T-helper 17 cell (primary cell): ENCODE measurements at places on chromosomes 6 and 20.

DNA sequence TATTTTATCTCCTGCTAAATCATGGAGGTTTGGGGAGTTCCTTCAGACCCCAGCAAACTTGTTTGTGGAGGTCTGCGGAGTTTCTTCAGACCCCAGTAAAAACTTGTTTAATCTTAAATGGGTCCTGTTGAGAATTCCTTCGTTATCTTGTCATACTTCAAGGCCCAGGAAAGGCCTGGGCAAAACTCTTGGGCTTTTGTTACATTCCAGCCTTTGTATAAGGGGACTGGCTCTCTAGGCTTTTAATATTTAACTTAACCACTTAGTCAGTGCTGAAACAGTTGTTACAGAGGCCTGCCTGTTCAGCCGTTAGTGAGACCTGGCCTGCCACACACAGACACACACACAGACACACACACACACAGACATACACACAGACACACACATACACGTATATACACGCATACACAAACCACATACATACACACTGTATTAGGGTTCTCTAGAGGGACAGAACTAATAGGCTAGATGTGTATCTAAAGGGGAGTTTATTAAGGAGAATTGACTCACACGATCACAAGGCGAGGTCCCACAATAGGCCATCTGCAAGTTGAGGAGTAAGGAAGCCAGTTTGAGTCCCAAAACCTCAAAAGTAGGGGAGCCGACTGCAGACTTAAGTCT lies 21.3 kb upstream of the CST3 start:
- DNase-seq, result no peak

DNA sequence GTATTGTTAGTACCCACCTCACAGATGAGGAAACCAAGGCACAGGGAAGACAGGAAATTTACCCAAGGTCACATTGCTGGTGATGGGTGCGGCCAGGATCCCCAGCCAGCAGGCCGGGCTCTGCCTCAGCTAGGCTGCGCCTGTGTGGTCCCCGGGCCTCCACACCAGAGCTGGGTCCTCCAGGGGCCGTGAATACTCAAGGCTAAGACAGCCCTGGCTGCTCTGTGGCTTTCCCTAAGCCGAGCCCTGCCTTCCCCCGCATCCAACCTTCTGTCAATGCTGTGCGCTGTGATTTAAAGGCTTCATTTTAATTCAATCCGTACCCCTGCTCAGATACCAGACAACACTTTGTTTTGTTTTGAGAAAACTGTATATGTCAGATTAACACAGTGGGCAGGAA lies 246.7 kb downstream of the TTLL2 start:
- DNase-seq, result no peak

DNA sequence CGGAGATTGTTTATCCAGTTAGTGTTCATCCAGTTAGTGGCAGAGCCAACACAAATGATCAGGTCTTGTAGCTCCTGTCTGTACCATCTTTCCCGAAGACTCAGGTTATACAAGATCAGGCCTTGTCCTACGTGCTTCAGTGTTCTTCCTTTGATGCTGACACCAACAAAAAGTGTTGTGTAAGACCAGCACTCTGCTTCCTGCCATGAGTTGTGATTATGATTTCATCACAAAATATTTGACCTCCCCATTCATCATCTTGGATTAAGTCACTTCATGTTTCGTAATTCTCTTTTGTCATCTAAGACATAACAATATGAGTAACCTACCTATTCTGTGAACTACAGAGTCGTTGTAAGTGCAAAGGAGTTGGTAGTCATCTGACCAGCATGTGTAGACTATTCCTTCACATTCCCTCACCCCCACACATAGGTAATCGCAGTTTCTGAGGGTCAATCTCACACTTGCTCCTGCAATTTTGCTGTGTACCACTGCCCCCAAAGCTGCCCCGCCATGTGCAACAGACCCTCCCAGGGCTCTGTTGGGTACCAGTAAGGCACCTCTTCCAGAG lies 135.6 kb upstream of the SLC22A23 start:
- DNase-seq, result no peak

DNA sequence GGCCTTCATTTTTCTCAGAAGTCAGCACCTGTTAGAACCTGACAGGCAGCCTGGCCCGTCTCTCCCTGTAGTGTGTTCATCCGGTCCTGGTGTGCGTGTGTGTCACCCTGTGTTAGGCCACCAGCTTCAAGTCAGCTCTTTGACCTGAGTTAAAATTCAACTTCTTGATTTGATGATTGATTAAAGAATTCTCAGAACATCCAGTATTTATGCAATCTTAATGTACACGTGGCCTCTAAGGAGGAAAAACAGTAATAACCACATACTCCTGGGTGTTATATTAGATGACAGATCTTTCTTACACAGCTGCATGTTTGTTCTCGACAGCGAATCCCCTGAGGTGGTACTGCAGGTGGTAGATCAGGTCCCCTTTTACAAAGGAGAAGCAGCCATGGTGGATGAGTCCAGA lies 19.1 kb upstream of the TMEM217 start:
- DNase-seq, result no peak

GRCh38 chr6:134995536-134995935 lies 45.6 kb upstream of the ALDH8A1 start:
- no peak for DNase-seq
